ENCODE measurements at places on chromosomes 5 and 9.

DNA sequence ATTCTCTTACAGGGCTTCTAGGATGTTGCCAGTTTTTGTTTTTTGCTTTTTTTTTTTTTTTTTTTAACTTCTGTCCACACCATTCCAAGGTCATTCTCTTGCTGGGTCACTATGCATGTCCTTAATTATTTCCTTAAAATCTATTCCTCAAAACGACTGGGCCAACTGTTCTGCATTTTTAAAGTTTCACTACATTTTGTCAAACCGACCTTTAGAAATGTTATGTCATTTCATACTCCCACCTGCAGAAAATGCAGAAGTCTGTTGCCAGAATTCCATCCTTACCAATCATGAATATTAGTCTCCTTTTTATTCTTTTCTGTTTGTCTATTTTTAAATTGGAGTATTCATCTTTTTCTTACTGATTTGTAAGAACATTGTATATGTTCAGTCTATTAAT lies 295.5 kb downstream of the ZSWIM6 start:
- DNase-seq: no peak

DNA sequence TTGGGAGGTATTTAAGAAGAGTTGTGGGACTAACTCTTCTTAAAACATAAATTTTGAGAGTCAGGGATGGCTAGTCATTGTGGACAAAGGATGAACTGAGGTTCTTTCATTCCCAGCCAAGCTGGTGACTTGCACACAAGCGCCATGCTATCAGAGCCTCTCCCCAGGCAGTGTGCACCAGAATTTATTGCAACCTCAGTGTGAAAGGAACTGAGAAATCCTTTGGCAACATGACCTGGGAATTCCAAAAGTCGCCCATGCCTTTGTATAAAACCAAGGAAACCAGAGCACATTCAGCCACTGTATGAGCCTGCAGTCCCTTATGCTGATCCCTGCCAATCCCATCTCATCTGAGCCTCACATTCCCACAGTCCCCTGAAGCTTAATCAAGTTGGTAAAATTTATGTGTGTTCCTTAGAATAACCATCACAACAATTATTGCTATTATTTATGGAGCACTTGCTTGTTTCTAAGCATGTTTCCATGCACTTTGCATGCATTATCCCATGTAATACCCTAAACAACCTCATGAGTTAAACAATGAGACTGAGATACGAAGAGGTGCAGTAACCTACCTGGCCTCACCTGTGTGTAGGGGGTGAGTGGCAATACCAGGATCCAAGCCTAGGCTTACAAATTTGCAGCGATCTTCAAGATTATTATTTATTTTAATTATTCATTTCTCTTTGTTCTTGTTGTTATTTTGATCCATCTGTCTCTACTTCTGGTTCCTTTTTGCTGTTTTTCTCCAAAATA lies 116.4 kb downstream of the NTRK2 start:
- no peak for DNase-seq

DNA sequence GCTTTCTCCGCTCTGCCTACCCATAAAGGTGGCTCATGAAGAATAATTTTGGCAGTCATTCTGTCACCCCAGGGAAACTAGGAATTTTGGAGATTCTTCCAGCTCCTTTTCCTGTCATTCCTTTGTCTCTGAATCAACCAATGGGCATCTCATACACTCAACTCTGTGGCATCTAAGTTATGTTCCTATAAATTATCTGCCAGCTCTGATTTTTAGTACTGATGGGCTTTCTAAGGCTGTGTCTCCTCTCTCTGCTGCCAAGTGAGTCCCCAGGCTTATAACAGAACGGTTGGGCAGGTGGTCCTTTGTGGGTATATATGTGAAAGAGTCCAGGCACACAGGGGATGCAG lies 226.8 kb downstream of the NMUR2 start:
- no peak for DNase-seq

- DNase-seq: no peak
Observed at GRCh38 chr9:136707849-136708517, 4.4 kb upstream of the DIPK1B start.

- no peak for DNase-seq
Observed at GRCh38 chr5:96562614-96563013, 99.6 kb upstream of the CAST start.

GRCh38 chr5:16618138-16618897 lies 1.5 kb upstream of the RETREG1 start:
- DNase-seq: no peak

GRCh38 chr9:121298689-121299466 lies 30.9 kb downstream of the GSN start:
- DNase-seq: no peak

DNA sequence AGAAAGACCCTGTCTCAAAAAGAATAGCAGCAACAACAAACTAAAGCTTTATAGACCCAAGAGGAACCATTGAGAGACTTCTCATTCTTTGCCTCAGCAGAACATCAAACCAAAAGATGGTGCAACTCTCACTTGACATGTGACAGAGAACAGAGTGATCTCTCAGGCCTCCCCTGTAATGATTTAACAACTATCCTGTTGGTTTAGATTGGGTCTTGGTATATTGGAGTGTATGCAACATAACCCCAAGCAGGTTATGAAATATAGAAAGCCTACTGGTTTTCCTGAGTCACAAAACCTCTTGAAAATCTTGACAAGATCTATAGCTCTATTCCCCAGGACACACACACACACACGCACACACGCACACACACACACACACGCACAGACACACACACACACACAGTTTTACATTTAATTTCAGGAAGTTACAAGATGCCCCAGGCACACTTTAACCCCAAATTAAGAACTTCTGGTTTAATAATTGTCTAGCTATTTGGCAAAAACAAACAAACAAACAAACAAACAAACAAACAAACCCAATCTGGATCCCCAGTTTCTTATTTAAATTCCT lies 6.5 kb upstream of the FGF1 start:
- no peak for DNase-seq

DNA sequence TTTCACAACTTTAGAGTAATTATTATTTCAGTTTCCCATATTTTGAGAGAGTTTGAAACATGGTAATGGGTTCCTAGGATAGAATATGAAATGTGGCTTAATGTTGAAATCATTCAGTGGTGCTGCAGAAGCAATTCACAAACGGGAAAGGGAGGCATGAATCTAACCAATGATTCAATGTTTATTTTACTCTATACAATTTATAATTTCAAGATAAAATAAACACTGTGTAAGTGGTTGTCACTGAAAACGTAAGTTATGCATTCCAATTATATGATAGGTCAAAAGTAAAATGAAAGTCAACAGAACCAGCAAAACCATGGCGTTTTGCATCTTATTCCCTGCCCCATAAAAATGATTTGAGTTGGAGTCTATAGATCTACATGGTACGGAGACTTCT lies 1207.1 kb upstream of the CDH18 start:
- DNase-seq: no peak

DNA sequence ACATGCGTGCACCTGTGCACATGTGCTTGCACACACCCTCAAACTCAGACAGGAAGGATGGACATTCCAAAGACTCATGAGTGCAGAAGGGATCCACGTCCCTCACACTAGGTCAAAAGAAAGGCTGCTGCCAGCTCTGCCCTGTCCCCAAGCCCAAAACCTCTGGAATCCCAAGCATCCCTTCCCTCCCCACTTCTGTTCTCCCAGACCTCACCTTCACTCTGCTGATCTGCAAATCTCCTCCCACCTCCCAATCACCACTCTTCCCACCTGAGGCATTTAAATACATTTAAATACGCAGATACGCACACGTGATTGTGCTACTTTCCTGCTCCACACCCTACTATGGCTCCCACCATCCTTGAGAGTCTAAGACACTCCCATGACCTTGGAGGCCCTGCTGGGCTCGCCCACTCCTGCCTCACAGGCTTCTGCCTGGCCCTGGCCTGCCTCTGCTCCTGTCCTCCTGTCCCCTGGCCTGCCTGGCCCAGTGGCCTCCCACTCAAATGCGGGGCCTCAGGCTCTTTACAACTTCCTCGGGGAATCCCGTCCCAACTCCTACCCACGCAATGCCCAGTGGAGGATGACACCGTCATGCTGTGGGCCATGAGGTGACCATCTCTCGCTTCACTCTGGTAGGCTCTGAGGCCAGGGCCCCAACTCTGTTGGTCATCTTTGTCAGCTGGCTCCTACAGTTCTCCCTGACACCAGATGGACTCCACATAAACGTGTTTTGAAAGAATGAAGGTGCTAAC lies 478.4 kb upstream of the DAP start:
- DNase-seq: no peak

DNA sequence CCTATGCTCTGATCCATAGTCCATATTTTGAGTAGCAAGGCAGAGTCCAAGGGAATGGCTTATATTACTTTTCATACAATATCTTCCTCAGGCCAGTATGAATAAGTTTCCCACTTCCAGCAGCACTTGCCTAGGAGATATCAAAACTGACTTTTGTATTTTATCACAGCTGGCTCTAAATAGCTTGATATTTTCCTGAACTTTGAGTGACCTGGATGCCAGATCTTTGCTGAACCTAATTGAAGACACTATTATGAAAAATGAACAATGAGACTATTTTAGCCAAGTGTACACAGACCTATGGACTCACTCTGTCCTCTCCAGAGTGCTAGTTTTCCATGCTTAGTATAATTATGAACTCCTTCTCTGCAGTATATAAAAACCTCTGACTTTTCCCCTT lies 475.6 kb upstream of the PTGER4 start:
- no peak for DNase-seq
